Retina (tissue), 1 donor: ENCODE measurements at places on chromosomes 12 and 14.

- no peak for DNase-seq
These were observed 129.7 kb downstream of the GLT1D1 start for GRCh38 chr12:128982933-128983332.

DNA sequence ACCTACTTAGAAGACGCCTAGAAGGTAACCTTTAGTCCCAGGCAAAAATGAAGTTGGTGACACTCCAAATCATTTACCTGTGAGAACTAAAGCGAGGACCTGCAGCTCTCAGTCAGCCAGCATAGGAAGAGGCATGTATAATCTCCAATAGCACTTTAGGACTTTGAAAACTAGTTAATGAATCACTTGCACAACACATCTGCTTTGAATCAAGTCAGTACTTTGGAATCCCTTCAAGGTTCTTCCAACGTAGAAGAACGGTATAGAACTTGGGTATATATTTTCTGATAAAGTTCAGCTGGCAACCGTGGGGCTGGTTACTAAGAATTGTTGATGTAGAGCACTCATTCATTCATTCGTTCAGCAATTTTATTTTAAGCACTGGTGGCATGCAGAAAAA, 251.9 kb downstream of the TMEM132D start:
- no peak for DNase-seq

DNA sequence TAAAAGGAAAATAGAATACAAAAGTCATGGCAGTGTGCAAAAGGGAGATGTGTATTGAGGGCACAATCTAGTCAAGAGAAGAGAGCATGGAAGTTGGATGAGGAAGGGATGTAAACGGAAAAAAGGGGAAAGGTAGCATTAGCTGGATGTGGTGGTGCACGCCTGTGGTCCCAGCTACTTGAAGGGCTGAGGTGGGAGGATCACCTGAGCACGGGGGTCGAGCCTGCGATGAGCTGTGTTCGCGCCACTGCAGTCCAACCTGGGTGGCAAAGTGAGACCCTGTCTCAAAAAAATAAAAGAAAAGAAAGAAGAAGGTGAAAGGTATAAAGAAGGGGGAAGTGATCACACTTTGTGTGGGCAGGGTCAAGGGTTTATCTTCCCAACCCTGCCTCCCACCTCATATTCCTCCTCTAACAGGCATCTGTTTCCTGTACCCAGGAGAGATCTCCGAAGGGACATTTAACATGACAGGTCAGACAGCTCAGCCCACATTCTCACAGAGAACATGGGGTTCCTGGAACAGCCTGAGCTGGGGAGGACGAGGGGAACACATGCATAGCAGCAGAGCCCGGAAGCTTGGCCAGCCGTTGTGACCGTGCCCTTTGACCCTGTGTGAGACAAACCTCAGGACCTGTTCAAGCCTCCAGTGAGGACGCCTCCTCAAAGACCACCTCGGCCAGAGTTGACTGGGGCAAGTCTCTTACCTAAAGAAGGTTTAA, 8.9 kb downstream of the RNASE11 start:
- no peak for DNase-seq

DNA sequence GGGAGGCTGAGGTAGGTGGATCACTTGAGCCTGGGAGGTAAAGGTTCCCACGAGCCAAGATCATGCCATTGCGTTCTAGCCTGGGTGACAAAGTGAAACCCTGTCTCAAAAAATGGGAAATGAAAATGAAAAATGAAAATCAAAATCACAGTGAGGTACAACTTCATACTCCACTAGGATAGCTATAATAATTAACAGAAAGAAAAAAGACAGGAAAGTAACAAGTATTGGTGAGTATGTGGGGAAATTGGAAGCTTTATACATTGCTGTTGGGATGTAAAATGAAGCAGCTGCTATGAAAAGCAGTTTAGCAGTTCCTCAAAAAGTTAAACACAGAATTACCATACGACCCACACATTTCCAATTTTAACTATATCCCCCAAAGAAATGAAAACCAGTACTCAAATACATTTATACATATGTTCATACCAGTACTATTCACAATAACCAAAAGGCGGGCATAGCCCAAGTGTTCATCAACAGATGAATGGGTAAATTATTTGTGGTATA, 22.2 kb downstream of the SGPP1 start:
- DNase-seq: no peak

GRCh38 chr14:61503167-61503801, 181.9 kb downstream of the PRKCH start:
- DNase-seq: no peak

GRCh38 chr14:73888971-73889370, 2.3 kb downstream of the ZNF410 start:
- no peak for DNase-seq

GRCh38 chr12:51863933-51864832, 15.7 kb upstream of the FIGNL2 start:
- peak; percentile 92 for DNase-seq

DNA sequence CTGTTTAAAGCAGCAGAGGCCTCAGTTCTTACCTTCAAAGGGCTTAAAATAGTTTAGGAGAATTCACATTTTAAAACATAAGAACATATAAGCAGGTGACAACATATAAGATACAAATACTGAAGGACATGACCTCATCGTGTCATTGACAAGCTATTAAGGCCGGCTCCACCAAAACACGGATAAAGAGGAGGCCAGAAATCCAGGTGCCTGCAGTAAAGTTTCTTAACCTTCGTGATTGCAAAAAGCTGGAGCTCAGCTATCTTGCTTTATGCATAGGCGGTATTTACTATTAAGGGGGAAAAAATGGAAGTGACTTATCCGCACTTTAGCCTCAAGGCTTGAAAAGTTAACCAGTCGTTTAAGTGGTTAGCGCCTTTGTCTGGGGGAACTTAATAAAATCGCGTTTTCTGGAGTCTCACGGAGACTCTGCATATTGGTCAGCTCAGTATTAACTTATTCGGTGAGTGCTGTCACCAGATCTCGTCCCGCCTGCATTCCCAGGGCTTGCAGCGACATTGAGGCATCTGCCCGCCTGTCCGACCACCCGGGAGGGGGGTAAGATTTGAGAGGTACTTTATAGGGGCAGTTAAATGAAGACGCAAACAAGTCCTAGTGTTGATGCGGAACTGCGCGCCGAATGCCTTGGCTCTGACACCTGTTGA, 1.1 kb upstream of the SP1 start:
- no peak for DNase-seq

- peak; percentile 63 for DNase-seq
These were observed 46.7 kb downstream of the TGFB3 start for GRCh38 chr14:75934998-75935628.

DNA sequence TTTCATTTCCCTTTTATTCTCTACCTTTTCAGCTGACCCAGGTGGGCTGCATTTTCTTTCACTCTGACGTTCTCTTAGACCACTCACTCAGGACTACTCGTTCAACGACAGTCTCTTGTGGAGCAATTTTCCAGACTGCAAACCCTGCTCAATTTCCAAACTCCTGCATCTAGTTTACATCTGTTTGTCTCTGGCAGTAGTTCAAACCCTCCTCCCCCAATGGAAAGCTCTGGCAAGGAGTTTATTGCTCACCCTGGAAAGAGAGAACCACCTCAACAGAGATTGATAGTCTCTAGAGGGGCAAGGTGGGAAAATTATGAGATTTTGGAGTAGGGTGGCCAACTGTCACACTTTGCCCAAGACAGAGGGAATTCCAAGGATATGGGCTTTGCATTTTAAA, 130.2 kb downstream of the TSHR start:
- no peak for DNase-seq

- DNase-seq: no peak
These were observed 83.3 kb upstream of the MED13L start for GRCh38 chr12:116360579-116361413.

DNA sequence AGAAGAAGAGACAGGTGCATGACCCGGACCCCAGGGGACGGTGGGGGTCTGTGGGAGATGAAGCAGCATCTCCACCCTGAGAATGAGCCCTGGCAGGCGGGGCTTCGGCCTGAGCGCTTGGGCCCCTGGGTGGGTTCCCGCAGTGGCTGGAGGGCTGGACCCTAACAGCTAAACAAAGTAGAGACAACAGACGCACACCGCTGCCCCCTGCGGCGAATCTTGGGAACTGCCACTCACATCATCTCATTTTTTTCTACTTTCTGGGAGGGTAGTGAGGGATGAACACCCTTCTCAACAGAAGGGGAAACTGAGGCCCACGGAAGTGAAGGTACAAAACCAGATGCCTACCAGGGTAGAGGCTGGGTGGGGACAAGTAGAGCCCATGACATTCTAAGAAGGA, 104.7 kb downstream of the RFLNA start:
- peak; percentile 63 for DNase-seq

DNA sequence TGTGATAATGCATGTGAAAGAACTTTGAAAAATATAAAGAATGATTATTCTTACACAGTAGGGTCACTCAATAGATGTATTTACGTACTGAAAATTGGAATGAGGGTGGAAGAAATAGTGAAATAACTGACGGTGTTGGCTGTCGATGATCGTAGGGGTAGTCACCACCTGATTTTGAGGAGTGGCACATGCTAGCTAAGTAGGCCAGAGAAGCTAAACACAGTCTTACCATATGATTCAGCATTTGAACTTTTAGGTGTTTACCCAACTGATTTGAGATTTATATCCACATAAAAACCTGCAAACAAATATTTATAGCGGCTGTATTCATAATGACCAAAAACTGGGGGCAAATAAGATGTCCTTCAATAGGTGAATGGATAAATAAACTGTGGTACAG, 47.6 kb upstream of the HIF1A start:
- DNase-seq: no peak

GRCh38 chr12:44240186-44240585, 404.3 kb downstream of the TMEM117 start:
- no peak for DNase-seq

GRCh38 chr12:88904705-88905104, 324.4 kb upstream of the KITLG start:
- DNase-seq: no peak

DNA sequence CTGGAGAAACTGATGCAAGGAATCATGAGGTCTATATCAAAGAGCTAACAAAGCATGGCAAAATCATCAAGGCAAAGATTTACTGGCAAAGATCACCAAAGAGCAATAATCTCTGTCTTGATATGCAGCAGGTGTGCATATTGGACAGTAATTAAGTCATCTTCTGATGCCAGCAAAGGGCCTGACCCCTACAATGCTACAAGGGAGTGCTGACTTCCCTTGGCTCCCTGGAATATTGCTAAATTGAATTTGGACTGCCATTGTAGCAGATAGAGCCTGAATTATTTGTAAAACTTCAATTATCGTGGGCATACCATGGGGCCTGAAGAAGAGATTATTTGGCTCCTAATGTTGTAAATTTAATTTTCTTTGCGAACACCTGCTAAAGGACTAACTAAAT, 307.9 kb upstream of the SYT1 start:
- no peak for DNase-seq

DNA sequence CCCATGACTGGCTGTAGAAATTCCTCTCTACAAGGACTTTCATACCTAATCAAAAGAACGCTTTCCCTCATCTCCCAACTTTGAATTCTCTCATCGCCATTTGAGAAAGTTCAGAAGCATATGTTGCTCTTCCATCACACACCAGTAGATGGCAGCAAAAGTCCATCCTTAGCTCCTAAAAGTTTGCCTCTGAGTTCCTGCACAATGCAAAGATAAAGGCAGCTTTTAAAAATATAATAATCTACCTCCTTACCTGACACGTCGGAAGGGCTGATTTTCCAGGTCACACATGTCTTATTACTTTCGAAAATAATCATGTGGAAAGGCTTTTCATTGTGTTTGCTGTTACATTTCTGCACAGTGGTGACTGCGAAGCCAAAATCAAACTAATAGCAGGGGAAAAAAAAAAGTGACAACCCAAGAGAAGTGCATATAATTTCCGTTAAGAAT, 456.7 kb upstream of the SEL1L start:
- DNase-seq: peak; percentile 76

- no peak for DNase-seq
These were observed 31.4 kb downstream of the DCP1B start for GRCh38 chr12:1972856-1973317.

DNA sequence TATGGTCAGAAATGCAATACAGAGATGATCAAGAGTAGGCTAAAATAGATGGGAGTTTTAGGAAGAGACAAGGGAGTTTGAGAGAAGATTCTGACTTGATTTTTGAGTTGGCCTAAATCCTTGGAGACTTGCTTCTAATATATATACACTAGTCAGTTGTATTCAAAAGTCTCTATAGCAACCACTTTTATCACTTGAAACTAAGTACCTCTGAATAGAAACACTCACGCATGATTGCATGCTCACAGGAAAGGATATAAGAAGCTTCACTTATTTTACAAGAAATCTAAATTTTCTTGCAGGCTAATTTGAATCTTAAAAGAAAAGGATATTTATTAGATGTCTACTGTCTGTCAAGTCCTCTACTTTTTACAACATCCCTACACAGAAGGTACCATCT, 316.8 kb downstream of the SNAPC1 start:
- DNase-seq: no peak

- DNase-seq: no peak
These were observed 11.2 kb downstream of the MAP4K5 start for GRCh38 chr14:50520947-50521815.

DNA sequence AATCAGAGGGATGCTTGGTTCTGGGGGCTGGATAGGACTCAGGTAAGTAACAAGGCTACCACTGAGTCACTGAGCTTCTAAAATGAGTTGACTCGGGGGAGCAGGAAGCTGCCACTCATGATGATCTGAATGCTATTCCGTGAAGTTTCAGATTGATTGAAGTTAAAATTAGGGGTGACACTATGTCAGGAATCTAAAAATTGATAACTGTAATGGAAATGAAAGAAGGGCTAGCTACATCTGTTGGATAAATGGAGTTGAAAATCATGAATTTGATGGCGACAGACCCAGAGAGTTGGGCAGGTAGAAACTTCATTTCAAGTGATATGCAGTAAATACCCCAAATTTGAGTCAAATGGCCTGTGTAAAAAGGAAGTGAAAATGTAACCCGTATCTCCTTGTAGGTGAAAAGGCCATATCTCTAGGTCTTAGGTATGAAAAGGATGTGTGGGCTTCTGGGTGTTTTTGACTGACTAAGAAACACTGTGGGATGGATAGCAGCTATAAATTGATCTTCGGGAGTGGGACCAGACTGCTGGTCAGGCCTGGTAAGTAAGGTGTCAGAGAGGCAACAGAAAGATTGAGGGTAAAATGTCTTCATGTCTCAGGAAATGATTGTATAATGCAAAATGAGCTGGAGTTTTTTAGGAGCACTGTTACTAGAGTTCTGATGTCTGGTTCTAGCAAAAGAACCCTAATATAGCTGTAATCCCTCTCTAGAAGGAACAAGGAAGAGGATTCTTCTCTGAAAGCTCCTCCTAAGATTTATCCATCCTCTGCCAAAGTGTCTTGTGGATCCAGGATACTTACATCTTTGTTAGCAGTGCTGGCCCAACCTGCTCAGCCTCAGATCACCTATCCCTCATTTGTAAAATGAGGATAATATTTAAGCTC, 57.3 kb downstream of the DAD1 start:
- DNase-seq: no peak

DNA sequence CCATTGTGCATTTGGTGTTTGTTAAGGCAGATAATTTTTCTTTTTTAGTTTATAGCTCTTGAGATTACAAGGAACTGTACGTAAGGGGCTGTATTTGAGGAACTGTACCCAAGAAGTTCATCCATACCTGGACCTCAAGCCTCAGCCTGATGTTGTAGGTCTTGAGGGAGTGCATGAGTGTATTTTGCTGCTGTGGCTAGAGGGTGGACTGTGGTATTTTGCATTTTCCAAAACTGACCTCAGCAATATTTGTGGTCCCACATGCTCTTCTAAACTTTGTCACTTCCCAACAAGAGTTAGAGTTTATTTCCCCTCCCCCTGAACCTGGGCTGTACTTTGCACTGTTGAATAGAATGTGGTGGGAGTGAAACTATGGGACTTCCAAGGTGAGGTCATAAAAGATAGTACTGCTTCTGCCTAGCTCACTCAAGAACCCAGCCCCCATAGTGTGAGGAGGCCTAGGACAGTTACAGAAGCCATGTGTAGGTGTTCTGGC, 42.2 kb upstream of the FBXO33 start:
- DNase-seq: no peak
